ENCODE measurements at places on chromosomes 5 and 9.

DNA sequence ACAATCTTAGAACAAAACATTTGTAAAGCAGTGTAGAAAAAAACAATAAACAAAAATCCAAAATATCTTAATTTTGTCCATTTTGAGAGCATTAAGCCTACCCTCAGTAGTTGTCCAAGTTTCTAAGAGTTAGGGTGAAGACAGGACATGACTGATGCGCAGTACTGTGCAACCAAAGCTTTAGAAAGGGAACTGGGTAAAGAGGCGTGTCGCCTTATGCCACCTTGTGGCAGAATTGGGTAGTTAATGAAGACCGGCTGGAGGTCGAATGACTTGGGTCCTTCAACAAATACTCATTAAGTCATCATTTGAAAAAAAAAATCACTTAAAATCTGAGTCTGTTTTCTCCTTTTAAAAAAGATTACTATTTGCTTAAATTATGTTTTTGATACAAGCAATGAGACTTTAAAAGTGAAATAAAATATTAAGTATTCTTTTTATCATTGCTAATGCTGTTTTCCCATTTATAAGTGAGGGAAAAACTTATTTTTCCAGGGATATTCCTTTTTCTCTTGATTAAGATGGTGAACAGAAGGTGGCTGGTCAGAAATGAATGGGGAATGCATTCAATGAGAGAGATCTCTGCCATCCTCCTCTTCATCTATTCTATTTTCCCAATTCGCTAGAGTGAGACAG lies 3.5 kb upstream of the RNF20 start:
- DNase-seq = peak; percentile 73

GRCh38 chr9:74772121-74772520 lies 115.6 kb downstream of the TRPM6 start:
- no peak for DNase-seq

GRCh38 chr5:68060382-68060781 lies 155.2 kb upstream of the PIK3R1 start:
- DNase-seq = no peak

DNA sequence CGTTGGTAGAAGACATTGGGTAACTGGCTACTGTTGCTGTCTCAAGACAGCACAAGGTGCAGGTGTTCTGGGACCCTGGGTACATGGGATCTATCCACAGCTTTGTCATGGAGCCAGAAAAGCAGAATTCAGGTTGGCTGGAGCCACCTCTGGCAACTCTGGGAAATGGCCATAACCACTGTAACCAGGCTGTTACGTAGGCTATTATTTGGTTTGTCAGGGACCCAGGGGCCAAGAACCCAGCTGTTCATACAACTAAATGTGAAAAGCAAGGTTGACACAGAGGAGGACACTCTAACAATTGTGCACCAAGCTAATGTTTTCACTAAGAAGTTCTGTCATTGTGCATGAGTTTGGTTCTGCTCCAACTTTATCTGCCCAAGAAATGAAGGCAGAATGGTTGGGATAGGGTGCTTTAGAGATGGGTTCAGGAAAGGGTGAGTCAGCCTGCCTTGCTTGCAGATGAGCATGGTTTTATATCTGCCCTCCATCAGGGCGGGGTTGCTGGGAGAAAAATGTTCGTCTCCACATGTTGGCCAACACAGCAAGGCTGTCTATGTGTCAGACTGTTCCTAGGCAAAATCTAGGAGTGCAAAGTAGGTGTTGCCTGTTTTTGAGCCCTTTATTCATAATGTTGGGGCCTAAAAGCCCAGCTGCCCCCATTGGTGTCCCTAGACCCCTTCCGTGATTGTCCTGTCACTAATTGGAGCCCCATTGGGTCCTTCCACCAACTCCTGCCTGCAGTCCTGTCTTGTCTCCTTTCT lies 131.3 kb upstream of the DAP start:
- DNase-seq = peak; percentile 62

All from M059J (cell line).